Esophagus squamous epithelium (tissue), 5 donors: ENCODE measurements at places on chromosomes 2 and 18. TPM values are rescaled to one million over a fixed set of nuclear protein-coding genes. Genes with fewer than 3 reads are reported as not detected.

The TXNDC2 gene
- total RNA-seq = 0.09 TPM

The DAPL1 gene
- 170 TPM for total RNA-seq

The LYPD6B gene
- total RNA-seq = 6.6 TPM

The CRYGD gene
- total RNA-seq = not detected

The TUBA3D gene
- not detected for total RNA-seq

The ALK gene
- 0.19 TPM for total RNA-seq

The ACTR2 gene
- 88.9 TPM for total RNA-seq

The CDH19 gene
- total RNA-seq = 3.2 TPM

The PLB1 gene
- total RNA-seq = 1.1 TPM

The WDR43 gene
- total RNA-seq = 73.2 TPM

The FAM110C gene
- 59.1 TPM for total RNA-seq

The KCNG2 gene
- not detected for total RNA-seq

The MTHFD2 gene
- total RNA-seq = 55.4 TPM

The TSGA10 gene
- total RNA-seq = 12.1 TPM

The RIT2 gene
- not detected for total RNA-seq

The TUBA4A gene
- total RNA-seq = 193 TPM

The CYP1B1 gene
- total RNA-seq = 20.6 TPM

The CCDC178 gene
- total RNA-seq = 1.1 TPM

The HRH4 gene
- total RNA-seq = 0.38 TPM

The PLCL1 gene
- 0.34 TPM for total RNA-seq

The ALPP gene
- not detected for total RNA-seq

The TBC1D8 gene
- 20.0 TPM for total RNA-seq

The ZNF396 gene
- 0.11 TPM for total RNA-seq

The RHOB gene
- total RNA-seq = 61.7 TPM

The SKOR2 gene
- total RNA-seq = not detected

The SLC40A1 gene
- 34.1 TPM for total RNA-seq

The PLCD4 gene
- 7.1 TPM for total RNA-seq

The CD8B2 gene
- 0.23 TPM for total RNA-seq

The TRPM8 gene
- not detected for total RNA-seq

The PTGR3 gene
- 25.2 TPM for total RNA-seq

The GALNT3 gene
- 76.0 TPM for total RNA-seq

The GKN1 gene
- total RNA-seq = not detected

The FLACC1 gene
- total RNA-seq = 0.56 TPM

The FBXO15 gene
- 0.13 TPM for total RNA-seq

The RAPH1 gene
- total RNA-seq = 105 TPM

The CTNNA2 gene
- not detected for total RNA-seq

The ASXL3 gene
- total RNA-seq = not detected

The ANKRD30B gene
- not detected for total RNA-seq

The FAM117B gene
- 15.6 TPM for total RNA-seq

The DGKD gene
- total RNA-seq = 3.8 TPM

The BOLL gene
- total RNA-seq = not detected

The ATP8B1 gene
- total RNA-seq = 37.8 TPM

The ADD2 gene
- total RNA-seq = 2.4 TPM

The AMER3 gene
- total RNA-seq = not detected

The CD207 gene
- total RNA-seq = 1.1 TPM
